ENCODE measurements at places on chromosomes 6 and 20. TPM values are rescaled to one million over a fixed set of nuclear protein-coding genes. Genes with fewer than 3 reads are reported as not detected.

GRCh38 chr6:16555550-16555949, 205.7 kb downstream of the ATXN1 start:
- H3K27me3 ChIP-seq = no peaks in the 10 kb centered on the region
- no peak overlapping the region for H3K27ac ChIP-seq
- no peak for ATAC-seq
- peaks cover 62% of the 10 kb centered on the region for H3K36me3 ChIP-seq

- ATAC-seq = no peak
- H3K4me1 ChIP-seq = no peaks in the 10 kb centered on the region
- H3K27me3 ChIP-seq = peaks cover 3% of the 10 kb centered on the region
- no peak overlapping the region for H3K27ac ChIP-seq
- no peaks in the 10 kb centered on the region for H3K36me3 ChIP-seq
Measured at GRCh38 chr6:167668019-167668753, 158.5 kb upstream of the AFDN start.

DNA sequence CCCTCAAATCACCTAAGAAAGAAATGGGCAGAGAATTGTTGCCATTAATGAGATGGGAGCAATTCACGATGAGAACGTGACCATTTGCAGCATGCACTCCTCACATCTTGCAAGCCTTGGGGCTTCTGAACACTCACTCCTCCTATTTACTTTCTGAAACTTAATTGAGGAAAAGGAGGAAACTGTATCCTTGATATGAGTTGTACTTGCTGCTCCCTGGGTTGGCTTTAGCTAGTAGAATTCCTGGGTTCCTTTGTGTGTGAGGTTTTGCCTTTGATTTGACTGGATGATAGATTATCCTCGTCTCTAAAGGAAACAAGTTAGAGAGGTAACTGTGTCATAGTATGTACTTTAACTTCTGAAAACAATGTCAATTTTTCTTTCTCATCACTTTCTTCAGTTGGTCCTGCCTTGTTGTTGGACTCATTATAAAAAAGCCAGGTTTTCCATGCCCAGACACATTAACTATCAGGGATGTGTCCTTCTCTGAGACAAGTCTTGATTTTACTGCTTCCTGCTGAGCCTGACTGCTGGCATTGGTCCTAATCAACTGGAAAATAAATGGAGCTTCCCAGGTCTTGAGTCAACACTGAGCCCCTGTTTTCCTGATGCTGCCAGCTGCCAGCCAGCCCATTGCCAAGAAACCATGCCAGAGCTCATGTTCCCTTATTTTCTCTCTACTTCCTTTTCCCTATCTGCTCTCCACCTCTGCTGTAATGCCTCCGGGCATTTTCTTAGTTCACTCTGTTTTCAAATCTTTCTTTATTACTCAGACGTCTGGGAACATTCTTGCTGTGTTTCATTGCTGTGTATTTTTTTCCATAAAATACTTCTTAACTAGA, 6.0 kb upstream of the MRAP2 start:
- no peak for ATAC-seq
- no peaks in the 10 kb centered on the region for H3K4me1 ChIP-seq
- H3K27me3 ChIP-seq = peaks cover 27% of the 10 kb centered on the region

CDSN gene
- not detected for total RNA-seq

FAM83C gene
- not detected for total RNA-seq

- H3K4me3 ChIP-seq = no peak overlapping the region
- no peaks in the 10 kb centered on the region for H3K27me3 ChIP-seq
- H3K36me3 ChIP-seq = no peaks in the 10 kb centered on the region
- no peaks in the 10 kb centered on the region for H3K4me1 ChIP-seq
- no peak for ATAC-seq
Measured at GRCh38 chr6:56688521-56688920, 45.8 kb upstream of the DST start.

ADGRF4 gene
- total RNA-seq = not detected

DNA sequence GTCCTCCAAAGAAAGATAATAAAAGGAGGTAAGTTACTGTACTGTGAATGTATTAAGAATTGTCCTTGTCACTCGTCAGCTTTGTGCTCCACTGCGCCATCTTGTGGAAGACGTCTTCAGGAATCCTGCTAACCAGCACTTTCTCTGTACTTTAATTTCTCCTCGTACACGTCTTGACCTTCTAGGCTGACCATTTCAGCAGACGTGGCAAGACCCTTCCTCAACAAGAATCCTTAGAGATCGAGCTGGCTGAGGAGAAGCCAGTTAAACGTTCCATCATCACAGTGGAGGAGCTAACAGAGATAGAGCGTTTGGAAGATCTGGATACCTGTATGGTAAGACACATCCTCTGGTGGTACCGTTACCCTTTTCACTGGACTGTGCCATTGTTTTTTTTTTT, 95.5 kb upstream of the SCGN start:
- no peaks in the 10 kb centered on the region for H3K36me3 ChIP-seq
- peaks cover 4% of the 10 kb centered on the region for H3K4me1 ChIP-seq
- H3K27ac ChIP-seq = no peak overlapping the region
- peaks cover 5% of the 10 kb centered on the region for H3K27me3 ChIP-seq

GSTA2 gene
- not detected for total RNA-seq

ME1 gene
- total RNA-seq = 0.32 TPM

GRCh38 chr6:135657207-135657606, 159.7 kb upstream of the AHI1 start:
- peaks cover 15% of the 10 kb centered on the region for H3K27me3 ChIP-seq
- no peak overlapping the region for H3K4me3 ChIP-seq
- no peaks in the 10 kb centered on the region for H3K36me3 ChIP-seq
- no peak overlapping the region for H3K27ac ChIP-seq
- ATAC-seq = no peak
- H3K4me1 ChIP-seq = no peaks in the 10 kb centered on the region

- no peak for ATAC-seq
- peak overlapping the region; percentile 47 for H3K27ac ChIP-seq
- H3K36me3 ChIP-seq = no peaks in the 10 kb centered on the region
- no peak overlapping the region for H3K4me3 ChIP-seq
- no peaks in the 10 kb centered on the region for H3K4me1 ChIP-seq
Measured at GRCh38 chr6:126267626-126268025, 72.3 kb upstream of the CENPW start.

GRCh38 chr6:168625602-168626001, 184.6 kb downstream of the SMOC2 start:
- no peak overlapping the region for H3K27ac ChIP-seq
- H3K4me3 ChIP-seq = no peak overlapping the region
- H3K4me1 ChIP-seq = no peaks in the 10 kb centered on the region
- ATAC-seq = no peak

DNA sequence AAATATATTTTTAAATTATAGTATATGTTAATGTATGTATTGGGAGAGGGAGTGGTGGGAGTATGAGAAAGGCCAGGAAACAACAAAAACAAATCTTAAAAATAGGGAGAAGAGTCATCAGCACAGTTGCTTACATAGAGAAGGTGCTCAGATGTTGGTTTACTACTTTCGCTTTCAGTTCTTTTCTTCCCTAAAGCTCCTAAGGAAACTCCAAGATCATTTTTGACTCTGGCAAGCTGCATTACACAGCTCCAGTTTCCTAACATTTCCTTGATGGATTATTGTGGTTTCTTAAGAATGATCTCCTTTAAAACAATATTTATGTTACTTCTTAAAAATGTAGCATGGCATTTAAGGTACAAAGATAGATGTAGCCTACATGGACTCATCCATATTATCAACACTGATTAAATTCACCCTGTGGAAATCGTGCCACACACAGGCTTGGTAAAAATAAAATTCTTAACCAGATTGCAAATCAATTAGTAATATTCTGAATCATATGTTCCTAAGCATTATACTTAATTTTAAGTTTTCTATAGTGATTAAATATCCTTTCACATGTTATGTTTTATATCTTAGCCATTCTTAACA, 118.0 kb upstream of the MAN1A1 start:
- ATAC-seq = no peak
- H3K4me3 ChIP-seq = no peak overlapping the region
- H3K27ac ChIP-seq = no peak overlapping the region
- no peaks in the 10 kb centered on the region for H3K27me3 ChIP-seq
- H3K4me1 ChIP-seq = peaks cover 5% of the 10 kb centered on the region
- no peaks in the 10 kb centered on the region for H3K36me3 ChIP-seq

GRCh38 chr20:35174458-35175216, 2.8 kb downstream of the PROCR start:
- no peak overlapping the region for H3K4me3 ChIP-seq
- no peaks in the 10 kb centered on the region for H3K27me3 ChIP-seq
- H3K27ac ChIP-seq = no peak overlapping the region
- ATAC-seq = no peak
- H3K4me1 ChIP-seq = peaks cover 17% of the 10 kb centered on the region
- H3K36me3 ChIP-seq = no peaks in the 10 kb centered on the region

GRCh38 chr20:12699374-12700228, 309.2 kb upstream of the SPTLC3 start:
- no peaks in the 10 kb centered on the region for H3K36me3 ChIP-seq
- no peak overlapping the region for H3K27ac ChIP-seq
- H3K4me3 ChIP-seq = no peak overlapping the region
- no peak for ATAC-seq
- no peaks in the 10 kb centered on the region for H3K4me1 ChIP-seq

Data from activated T-helper 17 cell treated with anti-CD3 and anti-CD28 coated beads, Interleukin-2, amount 50 U/mL, for 72 hours (primary cell).